NCI-H510A (cell line): ENCODE measurements at places on chromosomes 4 and X.

DNA sequence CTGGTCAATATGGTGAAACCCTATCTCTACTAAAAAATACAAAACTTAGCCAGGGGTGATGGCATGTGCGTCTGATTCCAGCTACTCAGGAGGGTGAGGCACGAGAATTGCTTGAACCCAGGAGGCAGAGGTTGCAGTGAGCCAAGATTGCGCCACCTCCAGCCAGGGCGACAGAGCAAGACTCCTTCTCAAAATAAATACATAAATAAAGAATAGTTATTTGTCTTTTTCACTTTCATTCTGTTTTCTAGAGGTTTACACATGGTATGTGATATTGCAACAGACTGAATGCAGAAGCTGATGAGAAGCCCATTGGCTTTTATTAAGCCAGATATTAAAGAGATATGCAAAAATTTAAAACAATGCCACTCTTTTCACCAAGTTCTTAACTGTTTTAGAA lies 8.2 kb downstream of the KLHL15 start:
- no peak for DNase-seq

DNA sequence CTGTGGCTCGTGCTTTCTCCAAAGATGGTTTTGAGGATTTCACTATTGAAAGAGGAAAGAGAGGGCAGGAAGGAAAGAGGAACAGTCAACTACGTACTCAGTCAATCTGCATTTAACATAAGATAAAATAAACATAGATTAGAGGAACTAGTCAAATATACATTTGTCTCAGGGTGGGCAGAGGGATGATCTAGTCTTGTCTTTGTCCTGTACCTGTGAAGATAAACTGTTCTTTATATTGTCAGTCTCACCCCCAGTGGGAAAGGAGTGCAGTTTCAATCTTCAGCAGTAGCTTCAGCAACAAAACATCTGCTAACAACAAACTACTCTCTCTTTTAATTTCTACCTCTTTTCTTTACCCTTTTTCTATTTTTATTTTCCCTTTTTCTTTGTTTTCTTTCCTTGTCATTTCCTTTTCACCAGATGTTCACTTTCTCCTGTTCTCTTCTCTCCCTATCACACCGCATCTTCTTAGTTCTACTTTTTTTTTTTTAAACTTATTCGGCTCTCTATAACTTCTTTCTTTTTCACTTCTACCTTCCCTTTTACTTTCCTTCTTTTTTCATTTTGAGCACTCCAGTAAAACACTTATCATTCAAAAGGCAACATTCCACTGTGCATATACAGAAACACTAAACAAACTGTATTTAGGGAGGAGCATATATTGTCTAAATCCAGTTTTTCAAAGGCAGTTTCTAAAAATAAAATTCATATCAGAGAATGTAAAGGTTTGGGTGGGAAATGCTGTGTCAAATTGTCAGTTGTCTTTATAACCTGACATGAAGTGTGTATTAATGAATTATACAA lies 51.4 kb upstream of the GUCY1A1 start:
- no peak for DNase-seq

GRCh38 chrX:39815631-39816030 lies 282.1 kb downstream of the BCOR start:
- no peak for DNase-seq

DNA sequence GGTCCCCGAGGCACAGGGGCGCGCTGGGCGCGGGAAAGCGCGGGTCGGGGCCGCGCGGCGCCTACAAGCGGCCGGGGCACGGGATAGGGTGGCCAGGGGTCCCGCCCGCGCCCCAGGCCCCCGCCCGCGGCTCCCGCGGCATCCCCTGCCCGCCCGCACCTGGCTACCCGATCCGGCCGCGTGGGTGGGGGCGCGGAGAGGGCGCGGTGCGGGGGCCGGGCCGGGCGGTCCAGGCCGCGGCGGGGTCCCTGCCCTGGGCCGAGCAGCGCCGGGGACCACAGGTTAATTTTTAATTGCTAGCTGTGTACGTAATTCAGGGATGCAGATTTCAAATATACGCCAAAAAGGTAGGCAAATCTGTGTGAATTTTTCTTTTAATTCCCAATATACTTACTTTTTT lies 44.3 kb upstream of the FAM47C start:
- DNase-seq: no peak

- no peak for DNase-seq
Measured at GRCh38 chrX:3145716-3146115, 104.4 kb downstream of the ARSF start.

DNA sequence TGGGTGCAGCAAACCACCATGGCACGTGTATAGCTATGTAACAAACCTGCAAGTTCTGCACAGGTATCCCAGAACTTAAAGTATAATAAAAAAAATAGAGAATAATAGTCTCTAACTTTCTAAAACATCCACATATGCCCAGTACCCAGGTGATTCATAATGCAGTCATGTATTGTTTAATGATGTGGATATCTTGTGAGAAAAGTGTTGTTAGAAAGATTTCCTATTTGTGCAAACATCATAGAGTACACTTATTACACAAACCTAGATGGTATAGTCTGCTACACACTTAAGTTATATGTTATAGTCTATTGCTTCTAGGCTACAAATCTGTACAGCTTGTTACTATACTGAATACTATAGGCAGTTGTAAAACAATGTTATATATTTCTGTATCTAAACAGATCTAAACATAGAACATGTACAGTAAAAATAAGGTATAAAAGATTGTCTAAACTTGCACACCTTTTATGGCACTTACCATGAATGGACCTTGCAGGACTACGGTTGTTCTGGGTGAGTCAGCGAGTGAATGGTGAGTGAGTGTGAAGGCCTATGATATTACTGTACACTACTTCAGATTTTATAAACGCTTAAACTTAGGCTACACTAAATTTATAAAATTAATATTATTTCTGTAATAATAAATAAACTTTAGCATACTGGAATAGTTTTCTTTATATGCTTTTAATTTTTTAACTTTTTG lies 232.2 kb upstream of the SLIT2 start:
- DNase-seq: no peak

- no peak for DNase-seq
Measured at GRCh38 chrX:16222151-16222550, 54.9 kb downstream of the MAGEB17 start.

DNA sequence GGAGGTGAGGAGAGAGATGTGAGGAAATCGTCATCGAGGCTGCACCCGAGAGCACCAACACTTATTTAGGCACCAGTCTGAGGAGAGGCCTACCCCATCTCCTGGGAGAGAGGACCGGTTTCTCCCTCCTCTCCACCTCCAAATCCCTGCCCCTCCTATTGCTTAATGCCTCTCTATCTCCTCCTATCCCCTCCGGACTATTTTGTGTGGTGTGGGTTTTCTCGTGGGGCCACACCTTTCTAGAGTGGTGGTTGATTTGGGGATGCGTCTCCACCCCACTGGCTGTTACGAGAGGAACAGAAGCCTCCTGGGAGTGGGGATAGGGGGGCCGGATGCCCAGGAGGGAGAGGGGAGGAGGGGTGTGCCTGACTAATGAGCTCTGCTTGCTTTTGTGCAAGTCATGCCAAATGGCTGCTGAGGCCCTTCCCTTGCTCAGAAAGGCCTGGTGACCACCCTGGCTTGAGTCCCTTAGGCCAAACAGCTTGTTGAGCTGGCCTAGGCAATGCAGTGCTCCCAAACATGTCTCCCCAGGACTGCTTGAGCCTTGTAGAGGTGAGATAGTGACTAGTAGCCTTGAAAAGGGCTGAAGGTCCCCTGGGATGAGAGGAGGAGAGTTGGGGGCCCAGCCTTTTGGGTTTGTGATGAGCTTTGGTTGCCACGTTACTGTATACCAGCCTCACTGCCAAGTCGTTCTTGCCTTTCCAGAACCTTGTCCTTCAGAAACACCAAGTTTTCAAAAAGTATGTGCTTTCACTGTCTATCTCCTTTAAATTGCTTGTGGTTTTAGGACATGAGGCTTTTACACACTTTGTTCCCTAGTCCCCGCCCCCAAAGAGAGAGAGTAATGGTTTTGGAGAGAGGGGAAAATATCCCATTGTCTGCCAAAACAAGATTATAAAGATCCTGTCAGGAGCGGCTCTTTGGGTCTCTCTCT lies 1.2 kb downstream of the MSN start:
- DNase-seq: peak; percentile 30

GRCh38 chrX:16930392-16930791 lies 16.1 kb upstream of the REPS2 start:
- no peak for DNase-seq

GRCh38 chr4:183468210-183469095 lies 24.0 kb downstream of the CDKN2AIP start:
- no peak for DNase-seq

- no peak for DNase-seq
Measured at GRCh38 chr4:109118635-109119034, 183.8 kb downstream of the COL25A1 start.

DNA sequence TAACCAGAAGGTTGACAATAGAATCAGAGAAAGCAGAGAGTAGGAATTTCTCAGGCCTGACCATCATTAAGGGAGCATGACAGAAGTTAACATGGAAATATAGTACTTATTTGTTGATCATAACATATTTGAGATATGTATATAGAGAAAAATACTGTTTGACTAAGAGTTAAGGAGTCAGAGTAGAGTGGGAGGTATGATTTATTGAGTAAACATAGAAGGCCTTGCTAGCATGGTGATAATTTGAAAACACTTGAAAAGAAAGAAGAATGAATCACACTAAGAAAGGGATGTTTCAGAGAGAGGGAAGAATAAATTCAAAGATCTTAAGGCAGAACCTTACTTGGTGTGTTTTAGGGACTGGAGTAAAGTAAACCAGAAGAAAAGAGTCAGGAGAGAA lies 437.2 kb upstream of the TECRL start:
- no peak for DNase-seq

- DNase-seq: no peak
Measured at GRCh38 chrX:118484216-118484903, 11.3 kb upstream of the DOCK11 start.

GRCh38 chr4:79360006-79360405 lies 34.1 kb upstream of the NAA11 start:
- DNase-seq: no peak
